ENCODE measurements at places on chromosomes 11 and 22.

- DNase-seq: peak; percentile 61
These were observed 42.6 kb upstream of the APOA1 start for GRCh38 chr11:116879800-116880625.

- no peak for DNase-seq
These were observed 58.2 kb downstream of the MORC2 start for GRCh38 chr22:30910358-30910757.

DNA sequence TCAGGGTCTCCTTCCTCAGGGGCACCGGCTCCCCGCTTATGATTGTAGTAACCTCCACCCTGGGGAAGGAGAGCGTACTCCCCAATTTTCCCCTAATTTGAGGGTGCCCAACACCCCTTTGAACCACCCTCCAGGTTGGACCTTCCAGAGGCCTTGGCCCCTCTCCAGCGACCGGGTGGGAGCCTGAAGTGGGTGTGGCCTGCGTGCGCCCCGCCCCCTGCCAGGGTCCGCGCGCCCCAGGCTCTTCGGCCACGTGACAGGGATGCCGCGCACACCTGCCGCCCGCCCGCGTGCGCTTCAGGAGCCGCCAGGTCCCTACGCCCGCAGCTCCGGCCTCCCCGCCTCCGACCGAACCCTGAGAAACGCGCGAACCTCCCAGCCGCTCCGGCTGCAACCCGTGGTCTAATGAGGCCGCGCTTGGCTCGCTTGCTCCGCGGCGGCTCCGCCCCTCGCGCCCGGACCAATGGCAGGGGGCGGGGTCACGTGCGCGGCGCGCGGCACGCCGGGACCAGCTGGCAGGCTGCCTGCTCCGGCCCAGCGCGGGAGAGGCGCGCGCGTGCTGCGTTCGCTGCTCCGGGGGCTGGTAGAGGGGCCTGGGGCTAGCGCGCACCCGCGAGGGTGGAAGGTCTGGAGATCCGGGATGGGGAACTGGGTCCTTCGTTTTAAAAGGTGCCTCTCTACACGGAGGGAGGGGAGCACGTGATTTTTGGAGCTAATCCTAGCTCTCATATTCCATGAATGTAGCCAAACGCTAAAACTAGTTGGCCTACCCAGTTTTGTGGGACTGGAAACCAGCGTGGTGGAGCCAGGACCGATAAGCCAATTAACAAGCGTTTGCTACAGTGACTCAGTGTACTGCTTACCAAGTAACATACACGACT lies at the start of gene FOXRED2:
FOXRED2 (minus strand) TSS at position 404 of the 881 bp plus-strand sequence. CDS start 618 bp downstream, outside the sequence.
- peak; percentile 80 for DNase-seq

DNA sequence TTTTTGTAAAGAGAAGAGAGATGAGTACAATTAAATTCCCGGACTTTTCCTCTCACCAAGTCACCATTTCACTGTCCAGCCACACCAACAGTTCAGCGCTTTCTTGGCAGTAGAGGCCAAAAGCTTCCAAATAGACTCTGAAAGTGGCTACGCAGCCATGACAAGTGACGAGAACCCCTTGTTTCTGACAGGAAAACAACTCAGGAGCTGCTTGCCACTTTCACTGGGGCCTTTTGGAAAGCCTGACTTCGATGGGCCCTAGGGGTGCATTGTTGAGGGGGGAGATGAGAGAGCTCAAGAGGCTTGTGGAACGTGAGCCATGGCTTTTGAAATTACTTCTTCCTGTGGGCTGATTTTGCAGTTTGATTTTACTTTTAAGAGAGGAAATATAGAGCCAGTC lies 422.1 kb upstream of the FAT3 start:
- DNase-seq: no peak

GRCh38 chr11:95595541-95595940 lies 194.0 kb downstream of the FAM76B start:
- DNase-seq: no peak
